ENCODE measurements at places on chromosomes 5 and 9.
A peak's percentile ranks its signal among the peaks of the same experiment; 100 is the strongest.

DNA sequence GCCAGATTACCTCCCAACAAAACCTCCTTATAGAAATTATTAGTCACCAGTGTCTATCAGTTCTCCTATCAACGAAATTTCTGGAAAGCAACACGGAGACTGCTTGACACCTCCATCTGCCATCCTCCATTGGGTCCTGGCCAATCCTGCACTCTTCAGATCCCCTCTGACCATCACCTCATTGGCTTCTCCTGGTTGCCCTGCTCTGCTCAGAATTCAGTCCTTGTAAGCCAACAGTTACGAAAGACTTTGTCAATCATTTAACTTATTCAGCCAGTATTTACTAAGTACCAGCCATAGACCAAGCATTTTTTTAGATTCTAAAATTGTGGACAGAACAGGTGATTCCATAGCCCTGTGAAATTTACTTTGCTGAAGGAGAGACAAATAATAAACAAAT, 228.5 kb downstream of the MARCHF11 start:
- no peaks in the 10 kb centered on the region for H3K27me3 ChIP-seq
- no peak for DNase-seq
- H3K27ac ChIP-seq, result no peak overlapping the region
- H3K4me1 ChIP-seq, result no peaks in the 10 kb centered on the region
- H3K4me3 ChIP-seq, result no peak overlapping the region
- no peaks in the 10 kb centered on the region for H3K36me3 ChIP-seq

- H3K4me1 ChIP-seq, result no peaks in the 10 kb centered on the region
- H3K36me3 ChIP-seq, result no peaks in the 10 kb centered on the region
- no peak for DNase-seq
- H3K4me3 ChIP-seq, result no peak overlapping the region
These were observed 175.1 kb downstream of the SNX18 start for GRCh38 chr5:54692631-54693030.

GRCh38 chr9:7266911-7267595, 509.3 kb downstream of the KDM4C start:
- H3K4me1 ChIP-seq, result no peaks in the 10 kb centered on the region
- peaks cover 13% of the 10 kb centered on the region for H3K27me3 ChIP-seq
- no peaks in the 10 kb centered on the region for H3K36me3 ChIP-seq
- no peak for DNase-seq

GRCh38 chr5:60810438-60811085, 33.5 kb downstream of the ELOVL7 start:
- no peak overlapping the region for H3K4me3 ChIP-seq
- H3K4me1 ChIP-seq, result no peaks in the 10 kb centered on the region
- H3K36me3 ChIP-seq, result no peaks in the 10 kb centered on the region
- H3K27me3 ChIP-seq, result peaks cover 9% of the 10 kb centered on the region
- H3K27ac ChIP-seq, result no peak overlapping the region
- DNase-seq, result no peak

- no peaks in the 10 kb centered on the region for H3K27me3 ChIP-seq
- no peak overlapping the region for H3K4me3 ChIP-seq
- no peak for DNase-seq
- no peak overlapping the region for H3K27ac ChIP-seq
- H3K36me3 ChIP-seq, result no peaks in the 10 kb centered on the region
These were observed 705.2 kb upstream of the ZNF608 start for GRCh38 chr5:125451622-125452021.

- no peaks in the 10 kb centered on the region for H3K27me3 ChIP-seq
- no peak overlapping the region for H3K27ac ChIP-seq
- peaks cover 9% of the 10 kb centered on the region for H3K4me1 ChIP-seq
- no peak for DNase-seq
- no peak overlapping the region for H3K4me3 ChIP-seq
- H3K36me3 ChIP-seq, result peaks cover 28% of the 10 kb centered on the region
These were observed 5.9 kb upstream of the C9orf40 start for GRCh38 chr9:74958587-74958986.

- H3K27ac ChIP-seq, result peak overlapping the region; percentile 89
- peaks cover 8% of the 10 kb centered on the region for H3K36me3 ChIP-seq
- H3K4me3 ChIP-seq, result peak overlapping the region; percentile 96
- peaks cover 51% of the 10 kb centered on the region for H3K4me1 ChIP-seq
- H3K27me3 ChIP-seq, result no peaks in the 10 kb centered on the region
These were observed 494 bp downstream of the CERT1 start for GRCh38 chr5:75510836-75511434.

- no peaks in the 10 kb centered on the region for H3K27me3 ChIP-seq
- no peak overlapping the region for H3K4me3 ChIP-seq
- peaks cover 60% of the 10 kb centered on the region for H3K4me1 ChIP-seq
- H3K27ac ChIP-seq, result no peak overlapping the region
- peaks cover 10% of the 10 kb centered on the region for H3K36me3 ChIP-seq
- no peak for DNase-seq
These were observed 42.4 kb downstream of the TNFSF8 start for GRCh38 chr9:114887963-114888362.
